ENCODE measurements at places on chromosomes 16 and 17. TPM values are rescaled to one million over a fixed set of nuclear protein-coding genes. Genes with fewer than 3 reads are reported as not detected.

DNA sequence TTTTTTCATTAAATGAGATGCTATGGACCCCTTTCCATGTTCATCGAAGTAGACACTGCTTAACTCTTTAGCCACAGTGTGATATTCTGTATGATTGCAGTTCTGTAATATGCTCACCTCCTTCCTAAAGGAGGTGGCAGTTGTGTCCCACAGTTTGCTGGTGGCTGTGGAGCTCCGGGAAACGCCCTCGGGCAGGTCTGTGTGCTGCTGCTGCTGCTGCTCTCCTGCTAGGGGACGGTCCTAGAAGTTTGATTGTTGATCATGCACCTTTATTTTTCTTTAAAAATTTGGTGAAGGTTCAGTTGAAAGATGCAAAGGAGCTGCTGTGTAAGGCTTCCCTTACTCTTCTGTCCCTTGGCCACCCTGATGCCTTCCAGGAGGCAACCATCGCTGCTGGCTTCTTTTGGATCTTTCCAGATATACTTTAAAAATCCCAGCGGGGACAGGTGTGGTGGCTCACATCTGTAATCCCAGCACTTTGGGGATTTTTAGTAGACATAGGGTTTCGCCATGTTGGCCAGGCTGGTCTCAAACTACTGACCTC, 8.4 kb upstream of the CLEC18A start:
- DNase-seq = no peak

DNA sequence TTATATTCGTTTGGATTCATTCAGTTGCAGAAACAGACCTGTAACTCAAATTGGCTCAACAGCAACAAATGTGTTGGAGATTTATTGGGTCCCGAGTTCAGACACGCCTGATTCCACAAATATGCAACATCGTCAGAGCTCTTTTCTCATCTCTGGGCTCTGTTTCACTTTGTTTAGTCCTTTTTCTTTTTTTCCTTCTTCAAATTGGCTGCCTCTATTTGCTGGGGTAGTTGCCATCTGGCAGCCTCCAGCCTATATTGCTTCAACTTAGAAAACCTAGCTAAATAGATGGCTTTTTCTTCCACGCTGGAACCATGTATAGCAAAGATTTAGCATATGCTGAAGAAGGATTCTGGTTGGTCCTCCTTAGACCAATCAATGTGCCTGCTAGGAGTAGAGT, 398.5 kb downstream of the RBFOX1 start:
- DNase-seq = no peak

DNA sequence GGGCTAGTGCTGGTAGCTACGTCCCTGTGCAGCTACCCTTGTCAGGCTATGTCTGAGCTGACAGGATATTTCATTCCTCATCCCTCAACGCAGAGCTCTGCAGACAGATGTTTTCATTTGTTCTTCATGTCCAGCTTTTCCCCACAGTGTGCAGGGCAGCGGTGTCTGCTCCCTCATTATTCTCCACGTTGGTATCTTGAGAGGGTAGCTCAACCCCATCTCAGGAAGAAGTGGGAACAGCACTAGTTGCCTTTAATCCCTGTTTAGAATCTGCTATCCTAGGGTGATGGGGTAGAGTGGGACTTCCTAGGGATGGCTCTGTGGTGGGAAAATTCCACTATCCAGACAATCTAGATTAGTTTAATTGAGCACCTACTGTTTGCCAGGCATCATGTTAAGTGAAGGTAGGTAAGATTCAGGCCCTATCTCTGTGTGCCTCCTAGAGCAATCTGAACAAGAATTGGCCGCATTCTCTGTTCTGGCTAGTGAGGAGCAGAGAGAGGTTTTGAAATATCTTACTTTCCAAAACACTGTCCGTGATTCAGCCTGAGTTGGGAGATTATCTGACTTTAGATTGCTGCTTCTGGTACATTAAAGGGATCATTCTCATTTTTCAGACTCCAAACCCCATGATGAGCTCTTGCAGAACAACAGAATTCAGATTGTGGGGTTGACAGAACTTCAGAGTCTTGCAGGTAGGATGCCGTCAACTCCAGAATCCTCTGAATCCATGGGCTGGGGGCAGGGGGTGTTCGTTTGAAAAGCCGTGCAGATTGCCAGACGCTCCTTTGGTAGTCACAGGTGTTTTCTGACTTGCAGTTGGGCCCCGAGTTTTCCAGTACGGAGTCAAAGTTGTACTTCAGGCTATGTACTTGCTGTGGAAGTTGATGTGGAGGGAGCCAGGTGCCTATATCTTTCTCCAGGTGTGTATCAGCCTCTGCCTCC, 963 bp downstream of the ALG1 start:
- DNase-seq = no peak

Gene GRB7
- total RNA-seq = not detected

Gene CES1
- not detected for total RNA-seq

DNA sequence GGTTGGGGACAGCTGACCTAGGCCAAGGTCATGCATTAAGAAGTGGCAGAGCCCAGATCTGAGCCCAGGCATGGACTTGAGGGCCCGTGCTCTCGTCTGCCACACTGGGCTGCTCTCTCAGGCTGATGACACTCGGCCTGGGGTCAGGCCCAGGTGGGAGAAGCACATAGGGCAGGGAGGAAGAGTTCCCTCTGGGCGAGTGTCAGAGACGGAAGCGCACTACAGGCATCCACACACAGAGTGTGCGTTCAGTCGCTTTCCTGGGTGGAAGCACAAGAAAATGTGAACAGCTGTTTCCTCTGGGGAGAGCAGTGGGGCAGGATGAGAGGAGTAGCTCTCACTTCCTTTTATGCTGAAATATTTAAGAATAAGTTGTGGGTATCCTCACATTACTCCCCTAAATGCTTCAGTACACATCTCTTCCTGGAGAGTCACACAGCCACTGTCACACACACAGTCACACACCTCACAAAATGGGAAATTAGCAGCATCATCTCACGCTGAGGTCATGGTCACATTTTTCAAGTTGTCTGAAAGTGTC, 59.7 kb downstream of the B9D1 start:
- DNase-seq = no peak

Gene GPR139
- not detected for total RNA-seq

Gene MYH3
- 0.23 TPM for total RNA-seq

- no peak for DNase-seq
These were observed 206.5 kb downstream of the ABCC12 start for GRCh38 chr16:47949276-47949675.

- DNase-seq = no peak
These were observed 2.1 kb downstream of the TRAF7 start for GRCh38 chr16:2157480-2158261.

- no peak for DNase-seq
These were observed 384.3 kb downstream of the RBFOX1 start for GRCh38 chr16:7716660-7717550.

- peak; percentile 62 for DNase-seq
These were observed 55.2 kb upstream of the MRTFB start for GRCh38 chr16:14015948-14016347.

Gene MT1E
- 15.1 TPM for total RNA-seq

GRCh38 chr16:74700438-74701225, at the start of gene MLKL:
Gene MLKL, minus strand, starts transcription at chr16:74700862. Its CDS starts 5,105 bp downstream, at chr16:74695757.
- no peak for DNase-seq

GRCh38 chr16:4654011-4654963, 29.7 kb downstream of the MGRN1 start:
- DNase-seq = no peak

- DNase-seq = no peak
These were observed 5.5 kb downstream of the PRR29 start for GRCh38 chr17:64003526-64004121.

Gene SUPT6H
- total RNA-seq = 65.2 TPM

- no peak for DNase-seq
These were observed 2.0 kb downstream of the GPRC5B start for GRCh38 chr16:19882646-19883045.

- no peak for DNase-seq
These were observed 21.5 kb downstream of the SMTNL2 start for GRCh38 chr17:4605826-4606225.

Gene CHST4
- total RNA-seq = not detected

Gene SERPINF2
- 1.6 TPM for total RNA-seq

DNA sequence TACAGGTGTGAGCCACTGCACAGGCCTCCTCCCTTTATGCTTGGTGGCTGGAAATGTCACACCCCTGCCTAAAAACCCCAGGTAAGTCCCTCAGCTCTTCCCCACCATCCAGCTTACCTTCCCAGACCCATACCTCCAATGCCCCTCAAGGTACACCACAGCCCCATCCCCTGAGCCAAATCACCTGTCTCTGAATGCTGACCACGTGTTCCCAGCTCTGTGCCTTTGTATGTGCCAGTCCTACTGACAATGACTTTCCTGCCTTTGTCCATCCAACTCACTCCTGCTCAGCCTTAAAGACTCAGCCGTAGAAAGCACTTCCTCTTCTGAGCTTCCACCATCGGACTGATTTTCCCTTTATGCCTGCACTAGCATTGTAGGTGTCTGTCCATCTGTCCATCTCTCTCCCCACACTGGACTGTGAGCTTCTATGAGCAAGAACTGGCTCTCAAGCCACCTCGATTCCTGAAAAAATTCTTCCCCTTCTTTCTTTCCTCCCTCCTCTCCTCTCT, 30.7 kb upstream of the GOSR2 start:
- no peak for DNase-seq

Gene CSH2
- total RNA-seq = not detected
